Ammon's horn (tissue), 1 donor: ENCODE measurements at places on chromosomes 1 and 21.

GRCh38 chr1:198934901-198935305 lies 296.1 kb downstream of the PTPRC start:
- no peak for DNase-seq

DNA sequence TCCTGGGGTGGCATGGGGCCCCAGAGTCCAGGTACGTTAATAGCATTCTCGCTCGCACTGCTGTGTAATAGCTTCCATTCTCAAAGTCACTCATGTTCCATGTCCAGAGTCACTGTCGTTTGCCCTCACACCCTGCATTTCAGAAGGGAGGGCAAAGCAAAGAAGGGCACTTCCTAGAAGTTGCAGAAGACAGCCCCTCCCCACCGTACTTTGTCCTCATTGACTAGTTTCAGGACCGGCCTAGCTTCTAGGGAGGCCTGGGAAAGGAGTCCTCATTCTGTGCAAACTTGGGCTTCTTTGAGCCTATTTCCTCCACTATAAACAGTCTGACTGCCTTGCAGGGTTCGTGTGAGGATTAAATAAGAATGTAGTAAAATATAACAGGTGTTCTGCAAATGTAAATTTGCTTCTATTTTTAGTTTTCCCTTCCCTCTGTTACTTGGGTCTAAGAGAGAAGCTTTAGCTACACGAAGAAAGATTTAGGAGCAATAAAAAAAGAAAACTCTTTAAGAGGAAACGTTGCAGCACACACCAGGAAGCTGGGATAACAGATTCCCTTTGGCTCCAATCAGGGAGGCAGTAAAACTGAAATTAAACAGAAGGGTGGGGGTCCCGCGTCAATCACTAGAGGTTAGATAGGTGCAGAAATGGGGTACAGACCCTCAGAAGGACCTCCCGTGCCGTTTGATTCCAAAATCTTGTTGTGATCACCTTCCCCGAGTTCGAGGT lies 40.1 kb downstream of the ACTL8 start:
- DNase-seq: no peak

- peak; percentile 24 for DNase-seq
Measured at GRCh38 chr1:201346337-201346939, 31.0 kb downstream of the TNNT2 start.

- DNase-seq: no peak
Measured at GRCh38 chr21:39126486-39126806, 56.8 kb downstream of the PSMG1 start.

- DNase-seq: no peak
Measured at GRCh38 chr21:35543746-35544145, 494.6 kb upstream of the RUNX1 start.

DNA sequence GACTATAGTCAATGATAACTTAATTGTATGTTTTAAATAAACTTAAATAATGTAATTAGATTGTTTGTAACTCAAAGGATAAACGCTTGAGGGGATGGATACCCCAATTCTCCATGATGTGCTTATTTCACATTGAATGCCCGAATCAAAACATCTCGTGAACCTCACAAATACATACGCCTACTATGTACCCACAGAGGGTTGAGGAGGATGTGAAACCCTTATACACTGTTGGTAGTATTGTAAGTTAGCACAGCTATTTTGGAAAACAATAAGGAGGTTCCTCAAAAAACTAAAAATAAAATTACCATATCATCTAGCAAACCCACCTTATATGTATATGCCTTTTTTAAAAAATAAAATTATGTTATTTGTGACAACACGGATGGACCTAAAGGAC lies 198.6 kb downstream of the MRPL39 start:
- DNase-seq: no peak

DNA sequence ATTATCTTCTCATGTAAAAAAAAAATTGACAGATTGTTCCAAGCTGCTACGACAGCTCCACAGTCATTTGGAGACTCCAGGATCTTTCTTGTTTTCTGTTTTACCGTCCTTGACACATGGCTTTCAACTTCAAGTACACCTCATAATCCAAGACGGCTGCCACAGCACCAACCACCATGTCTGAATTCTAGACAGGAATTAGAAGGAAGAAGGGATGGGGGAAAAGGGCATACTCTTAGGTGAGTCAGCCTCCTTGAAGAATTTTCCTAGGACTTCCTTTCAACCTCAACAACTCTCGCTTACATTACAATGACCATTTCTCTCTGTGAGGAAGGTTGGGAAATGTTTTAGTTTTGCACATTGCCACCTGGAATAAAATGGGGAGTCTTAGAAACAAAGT lies 110.3 kb upstream of the TNR start:
- DNase-seq: no peak

GRCh38 chr1:159927849-159928431 lies 2.6 kb upstream of the TAGLN2 start:
- DNase-seq: no peak

GRCh38 chr21:41481191-41481590 lies 26.8 kb downstream of the TMPRSS2 start:
- no peak for DNase-seq

DNA sequence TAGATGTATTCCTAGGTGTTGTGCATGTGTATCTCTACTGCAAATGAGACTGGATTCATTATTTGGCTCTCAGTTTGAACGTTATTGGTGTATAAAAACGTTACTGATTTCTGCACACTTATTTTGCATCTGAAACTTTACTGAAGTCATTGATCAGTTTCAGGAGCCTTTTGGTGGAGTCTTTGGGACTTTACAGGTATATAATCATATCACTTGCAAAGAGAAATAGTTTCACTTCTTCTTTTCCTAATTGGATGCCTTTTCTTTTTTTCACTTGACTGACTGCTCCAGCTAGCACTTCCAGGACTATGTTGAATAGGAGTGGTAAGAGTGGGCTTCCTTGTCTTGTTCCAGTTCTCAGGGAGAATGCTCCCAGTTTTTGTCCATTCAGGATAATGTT lies 252.2 kb downstream of the SMYD3 start:
- DNase-seq: no peak

- DNase-seq: peak; percentile 33
Measured at GRCh38 chr1:163561580-163562295, 240.0 kb downstream of the NUF2 start.

DNA sequence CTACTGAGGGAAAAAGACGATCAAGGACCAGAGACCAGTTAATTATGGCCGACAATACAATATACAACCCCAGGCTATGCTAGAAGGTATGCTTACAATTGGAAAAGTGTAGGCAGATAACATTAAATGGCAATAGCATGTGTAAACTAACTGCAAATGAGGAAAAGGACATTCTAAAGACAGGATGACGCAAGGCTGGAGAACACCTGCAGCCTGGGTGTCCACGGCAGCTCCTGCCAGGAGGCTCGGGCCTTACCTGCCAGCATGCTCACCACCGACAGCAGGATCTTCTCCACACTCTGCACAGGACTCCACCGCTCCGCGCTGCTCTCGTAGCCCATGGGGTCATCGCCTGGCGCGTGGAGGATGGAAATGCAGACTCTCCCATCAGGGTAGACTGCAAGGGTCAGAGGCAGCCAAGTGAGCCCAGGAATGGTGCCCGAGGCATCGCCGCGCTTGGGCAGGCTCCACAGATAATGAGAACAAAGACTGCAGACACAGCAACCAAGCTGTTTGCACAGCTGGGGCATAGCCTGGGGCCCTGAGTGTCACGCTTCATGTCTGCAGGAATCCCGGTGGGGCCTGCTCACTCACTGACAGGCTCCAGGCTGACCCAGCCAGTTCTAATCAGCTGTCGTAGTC lies 28.2 kb downstream of the UBE2G2 start:
- no peak for DNase-seq

GRCh38 chr1:232166942-232167341 lies 463.0 kb downstream of the SIPA1L2 start:
- DNase-seq: no peak

DNA sequence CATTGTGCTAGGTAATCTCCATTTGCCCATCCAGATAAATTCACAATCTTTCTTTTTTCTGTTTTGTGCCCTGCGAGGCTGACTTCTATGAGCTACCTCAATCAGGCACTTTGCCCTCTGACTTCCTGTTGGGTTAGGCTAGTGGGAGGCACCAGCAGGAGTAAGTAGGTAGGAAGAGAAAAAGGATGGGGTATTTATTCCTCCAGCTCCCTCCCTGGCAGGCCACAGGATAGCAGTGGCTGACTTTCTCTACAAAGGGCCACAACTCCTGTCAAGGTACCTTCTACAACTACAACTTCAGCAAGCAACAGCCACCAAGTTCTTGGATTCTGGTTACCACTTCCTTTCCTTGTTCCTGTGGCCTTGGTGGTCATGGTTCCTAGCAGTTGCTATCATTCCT lies 18.8 kb upstream of the GORAB start:
- no peak for DNase-seq

DNA sequence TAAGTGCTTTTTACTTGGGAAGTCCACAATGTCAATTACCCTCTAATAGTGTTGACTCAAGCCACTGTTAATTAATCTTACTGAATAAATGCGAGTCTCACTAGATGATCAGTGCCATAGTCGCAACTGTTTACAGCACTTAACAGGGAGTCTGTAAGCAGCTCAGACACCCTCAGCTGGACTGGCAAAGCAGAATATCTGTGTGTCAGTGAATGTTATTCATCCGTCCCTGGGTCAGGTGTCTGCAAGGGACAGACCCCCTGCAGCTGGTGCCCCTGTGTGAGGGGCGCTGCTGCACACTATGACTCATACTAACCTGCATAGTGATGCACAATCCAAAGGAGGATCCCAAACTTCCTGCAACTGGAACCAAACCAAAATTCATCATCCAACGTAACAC lies 306.5 kb downstream of the HHIPL2 start:
- no peak for DNase-seq

GRCh38 chr1:68255301-68255700 lies 23.0 kb upstream of the WLS start:
- DNase-seq: no peak

DNA sequence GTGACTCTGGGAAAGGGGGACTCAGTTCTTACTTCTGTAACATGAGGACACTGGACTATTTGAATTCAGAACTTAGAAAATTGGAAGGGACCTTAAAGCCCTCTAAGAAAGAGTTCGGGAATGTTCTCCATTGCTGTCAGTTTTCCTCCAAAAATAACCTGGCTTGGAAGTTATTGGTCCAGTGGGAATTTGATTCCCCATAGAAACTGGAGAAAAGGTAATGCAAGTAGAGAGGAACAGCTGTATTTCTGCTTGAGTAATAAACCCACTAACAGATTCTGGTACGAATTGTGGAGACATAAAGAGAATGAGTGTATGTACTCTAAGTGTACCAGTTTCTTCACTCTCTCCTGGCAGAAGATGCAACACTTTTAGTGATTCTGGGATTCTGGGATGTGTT lies 1.8 kb downstream of the ZBED6 start:
- DNase-seq: no peak

DNA sequence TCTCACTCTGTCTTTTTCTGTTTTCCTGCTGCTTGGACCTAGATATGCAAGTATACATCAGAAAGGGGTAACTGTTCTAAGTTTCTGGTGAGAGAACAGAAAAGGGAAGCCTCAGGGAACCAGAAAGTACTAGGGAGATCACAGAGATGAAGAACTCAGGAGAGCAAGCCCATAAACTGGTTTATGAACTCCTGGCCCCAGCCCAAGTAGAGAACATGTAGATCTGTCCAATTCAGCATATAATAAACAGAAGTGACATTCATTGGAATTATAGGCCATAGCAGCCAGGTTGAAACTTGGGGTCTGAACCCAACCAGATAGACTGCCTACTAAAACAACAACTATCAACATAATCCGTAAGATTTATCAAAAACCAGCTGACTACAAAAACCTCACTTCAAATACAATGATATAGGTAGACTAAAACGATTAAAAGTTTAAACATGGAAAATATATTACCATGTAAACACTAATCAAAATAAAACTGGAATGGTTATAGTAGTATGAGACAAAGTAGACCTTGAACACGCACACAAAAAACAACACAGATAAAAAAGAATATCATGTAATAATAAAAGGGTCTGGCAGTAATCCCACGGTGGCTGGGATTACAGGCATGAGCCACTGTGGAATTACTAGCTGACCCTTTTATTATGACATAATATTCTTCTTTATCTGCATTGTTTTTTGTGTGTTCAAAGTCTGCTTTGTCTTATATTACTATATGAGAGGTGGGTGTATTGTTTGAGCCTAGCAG lies 65.0 kb downstream of the ZSWIM5 start:
- no peak for DNase-seq

- no peak for DNase-seq
Measured at GRCh38 chr1:40270152-40270834, 12.3 kb downstream of the ZMPSTE24 start.

DNA sequence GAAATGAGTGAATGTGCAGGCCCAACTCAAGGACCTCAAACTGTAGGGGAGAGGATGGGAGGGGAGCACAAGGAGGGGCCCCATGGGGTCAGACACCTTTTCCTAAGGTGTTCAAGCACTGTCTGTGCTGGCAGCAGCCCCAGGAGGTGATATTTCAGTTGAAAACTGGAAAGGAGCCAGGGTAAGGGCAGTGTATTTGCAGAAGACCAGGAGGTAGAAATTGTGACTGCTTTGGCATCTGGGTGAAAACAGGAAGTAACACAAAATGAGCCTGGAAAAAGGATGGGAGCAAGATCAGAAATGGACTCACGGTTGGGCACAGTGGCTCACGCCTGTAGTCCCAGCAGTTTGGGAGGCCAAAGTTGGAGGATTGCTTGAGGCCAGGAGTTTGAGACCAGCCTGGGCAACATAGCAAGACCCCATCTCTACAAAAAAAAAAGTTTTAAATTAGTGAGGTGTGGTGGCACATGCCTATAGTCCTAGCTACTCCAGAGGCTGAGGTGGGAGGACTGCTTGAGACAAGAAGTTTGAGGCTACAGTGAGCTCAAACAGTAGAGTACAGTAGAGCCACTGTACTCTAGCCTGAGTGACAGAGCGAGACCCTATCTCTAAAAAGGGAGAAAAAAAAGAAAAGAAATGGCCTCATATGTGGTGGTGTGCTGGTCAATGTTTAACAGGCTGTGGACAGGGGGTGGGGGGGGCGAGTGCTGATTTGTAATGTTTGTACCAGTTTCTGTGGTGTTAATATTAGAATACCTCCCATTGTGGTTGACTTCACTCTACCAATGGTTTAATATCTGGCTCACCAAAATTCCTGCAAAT lies 76.2 kb upstream of the ANGPTL1 start:
- DNase-seq: no peak

- no peak for DNase-seq
Measured at GRCh38 chr1:101144671-101145448, 92.0 kb upstream of the S1PR1 start.

GRCh38 chr1:162882248-162882674 lies 21.3 kb upstream of the CCDC190 start:
- DNase-seq: no peak

DNA sequence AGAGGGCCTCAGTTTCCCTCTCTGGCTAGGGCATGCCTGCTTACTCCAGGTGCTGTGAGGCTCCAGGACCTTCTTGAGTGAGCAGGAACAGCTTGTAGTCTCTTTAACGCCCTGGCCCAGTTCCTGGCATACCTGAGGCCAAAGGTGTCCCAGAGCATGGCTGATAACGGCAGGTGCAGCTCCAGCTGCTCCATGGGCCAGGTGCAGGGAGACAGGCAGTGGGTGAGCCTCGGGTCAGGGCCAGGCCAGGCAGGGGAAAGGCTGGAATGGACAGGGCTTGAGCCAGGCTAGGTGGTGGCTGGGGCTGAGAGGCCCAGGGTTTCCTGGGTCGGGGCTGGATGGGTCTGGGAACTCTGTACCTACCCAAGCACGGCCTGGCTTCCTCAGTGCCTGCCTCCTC lies 18.3 kb downstream of the EDN2 start:
- no peak for DNase-seq
